Small intestine (tissue), 16 donors: ENCODE measurements at places on chromosomes 11 and 22.

GRCh38 chr11:6404342-6405051 lies 14.2 kb downstream of the SMPD1 start:
- DNase-seq = no peak

DNA sequence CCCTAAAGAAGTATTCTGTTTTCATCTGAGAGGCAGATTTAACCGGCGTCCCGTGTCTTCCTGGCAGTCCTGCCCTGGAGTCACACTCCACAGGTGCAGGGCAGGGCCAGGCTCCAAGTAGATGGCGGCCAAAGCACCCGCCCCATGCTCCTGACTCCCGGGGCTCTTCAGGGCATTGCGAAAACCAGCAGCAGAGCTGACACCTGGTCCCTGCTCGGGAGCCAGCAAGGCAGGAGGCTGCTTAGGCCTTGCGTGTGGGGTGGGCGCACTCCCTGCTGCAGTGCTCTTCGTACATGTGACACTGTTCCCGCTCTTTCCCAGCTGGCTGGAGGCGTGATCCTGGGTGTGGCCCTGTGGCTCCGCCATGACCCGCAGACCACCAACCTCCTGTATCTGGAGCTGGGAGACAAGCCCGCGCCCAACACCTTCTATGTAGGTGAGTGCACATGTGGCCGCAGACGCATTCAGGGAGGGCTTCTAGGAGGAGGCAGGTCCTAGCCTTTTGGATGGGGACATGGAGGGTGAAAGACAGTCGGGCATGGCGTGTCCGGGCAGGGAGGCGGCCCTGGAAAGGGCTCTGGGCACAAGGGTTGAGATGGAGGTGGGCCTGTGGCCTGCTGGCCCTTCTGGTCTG lies 10.3 kb upstream of the TSSC4 start:
- no peak for DNase-seq

DNA sequence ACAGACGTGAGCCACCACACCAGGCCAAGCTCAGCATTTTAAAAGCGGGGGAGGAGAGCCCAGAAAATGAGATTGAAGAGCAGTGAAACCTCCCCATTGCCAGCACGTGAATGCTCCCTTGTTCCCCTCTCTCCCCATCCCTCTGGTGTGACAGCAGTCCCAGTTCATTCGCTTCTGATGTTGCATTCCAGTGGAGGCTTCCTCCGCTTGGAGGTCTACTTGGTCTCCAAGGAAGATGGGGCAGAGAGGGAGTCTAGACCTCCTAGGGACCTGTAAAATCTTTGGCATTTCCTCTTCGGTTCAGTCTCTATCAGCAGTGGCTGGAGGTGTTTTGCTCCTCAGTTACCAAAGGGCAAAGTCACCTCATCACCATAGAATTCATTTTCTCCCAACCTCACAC lies 30.2 kb upstream of the EP300 start:
- DNase-seq = no peak

DNA sequence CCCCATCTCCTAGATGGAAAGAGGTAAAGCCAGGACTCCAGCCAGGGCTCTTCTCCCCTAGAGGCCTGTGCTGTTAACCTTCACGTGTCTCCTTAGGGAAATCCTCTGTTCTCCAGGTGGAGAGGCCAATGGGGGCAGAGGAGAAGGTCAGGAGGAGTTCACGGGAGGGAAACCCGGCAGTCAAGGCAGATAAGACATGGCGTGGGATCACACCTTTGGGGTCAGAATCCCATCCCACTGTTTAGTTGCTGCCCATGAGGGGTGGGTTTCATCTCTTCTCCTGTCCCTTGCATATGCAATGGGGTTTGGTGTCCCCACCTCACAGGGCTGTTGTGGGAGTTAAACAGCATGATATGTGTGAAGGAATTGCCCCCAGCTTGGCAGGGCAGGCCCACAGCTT lies 469.7 kb downstream of the TBC1D22A start:
- no peak for DNase-seq

- DNase-seq = no peak
Measured at GRCh38 chr11:3830730-3831129, 10.0 kb downstream of the RHOG start.

DNA sequence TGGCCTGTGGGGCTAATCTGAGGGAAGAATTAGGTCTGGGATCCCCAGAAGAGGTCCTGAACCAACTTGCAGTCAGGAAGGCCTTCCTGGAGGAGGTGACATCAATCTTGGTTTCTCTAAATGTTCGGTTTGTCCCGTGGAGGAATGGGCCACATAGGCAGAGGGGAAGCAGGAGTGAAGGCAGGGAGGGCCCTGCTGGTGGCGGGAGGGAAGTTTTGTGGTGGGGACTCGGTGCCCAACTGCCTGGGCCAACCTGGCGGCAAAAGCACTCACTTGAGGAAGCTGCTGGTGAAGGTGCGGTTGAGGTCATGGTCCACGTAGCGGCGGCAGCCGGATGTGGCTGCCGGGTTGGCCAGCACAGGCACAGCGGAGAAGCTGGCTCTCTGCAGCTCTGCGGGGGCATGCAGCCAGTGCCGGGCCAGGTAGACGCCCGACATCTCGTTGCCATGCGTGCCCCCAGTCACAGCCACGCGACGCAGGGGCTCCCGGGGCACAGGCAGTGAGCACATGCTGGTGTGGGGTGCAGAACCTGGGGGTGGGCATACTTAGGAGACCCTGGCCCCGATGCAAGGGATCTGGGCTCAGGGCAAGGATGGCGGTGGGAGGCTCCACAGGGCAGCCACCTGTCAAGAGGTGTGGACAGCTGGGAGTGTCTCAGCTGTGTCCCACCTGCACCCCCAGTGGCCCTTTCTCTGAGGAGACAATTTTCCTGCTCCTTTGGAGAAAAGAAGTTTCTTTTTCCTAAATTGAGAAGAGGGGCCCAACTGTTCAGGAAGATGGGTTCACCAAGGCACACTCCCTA lies 3.8 kb downstream of the ACY3 start:
- DNase-seq = no peak

- peak; percentile 93 for DNase-seq
Measured at GRCh38 chr22:35914665-35915476, 113.8 kb downstream of the RBFOX2 start.

- DNase-seq = peak; percentile 57
Measured at GRCh38 chr11:6812390-6813005, 13.0 kb upstream of the OR6A2 start.

- DNase-seq = no peak
Measured at GRCh38 chr22:29753808-29754657, 12.8 kb downstream of the ZMAT5 start.

DNA sequence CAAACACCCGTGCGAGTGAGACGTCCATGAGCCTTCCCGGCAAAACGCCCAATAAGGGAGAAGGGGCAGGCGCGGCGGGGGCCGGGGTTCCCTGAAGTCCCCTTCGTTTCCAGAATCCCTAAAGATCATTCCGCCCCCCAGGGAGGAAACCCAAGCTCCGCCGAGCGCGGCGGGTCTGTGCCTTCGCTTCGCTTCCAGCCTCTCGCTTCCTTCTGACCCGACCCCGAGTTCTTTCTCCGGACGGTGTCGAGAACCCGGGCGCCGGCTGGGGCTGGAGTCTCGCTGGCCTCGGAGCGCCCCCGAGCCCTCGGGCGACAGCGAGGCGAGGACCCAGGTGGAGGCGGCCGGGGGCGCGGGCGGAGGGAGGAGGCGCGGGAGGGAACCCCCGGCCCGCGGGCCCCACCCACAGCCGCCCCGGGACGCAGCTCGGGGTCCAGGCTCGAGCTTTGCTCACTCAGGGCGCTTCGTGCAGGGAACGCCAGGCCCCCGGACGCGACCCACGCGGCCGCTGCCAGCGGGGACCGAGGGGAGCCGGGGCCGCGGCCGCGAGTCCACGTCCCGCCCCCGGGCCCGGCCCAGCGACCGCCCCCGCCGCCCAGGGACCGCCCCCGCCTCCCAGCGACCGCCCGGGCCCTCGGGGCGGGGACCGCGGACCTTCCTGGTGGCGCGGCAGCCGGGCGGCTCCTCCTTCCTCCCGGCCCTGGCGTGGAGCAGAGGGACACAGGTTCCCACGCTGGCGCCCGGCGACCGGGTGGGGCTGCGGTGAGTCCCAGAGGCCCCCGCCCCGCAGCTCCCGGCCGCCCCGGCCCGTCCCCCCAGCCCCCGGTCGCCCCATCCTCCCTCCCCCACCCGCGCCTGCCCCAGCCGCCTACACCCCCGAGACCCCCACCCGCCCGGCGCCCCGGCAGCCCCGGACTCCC lies at the start of gene PGGHG:
Gene PGGHG, plus strand, starts transcription at position 649 of the 920 bp plus-strand sequence. CDS start 691 bp downstream, outside the sequence.
- peak; percentile 87 for DNase-seq

DNA sequence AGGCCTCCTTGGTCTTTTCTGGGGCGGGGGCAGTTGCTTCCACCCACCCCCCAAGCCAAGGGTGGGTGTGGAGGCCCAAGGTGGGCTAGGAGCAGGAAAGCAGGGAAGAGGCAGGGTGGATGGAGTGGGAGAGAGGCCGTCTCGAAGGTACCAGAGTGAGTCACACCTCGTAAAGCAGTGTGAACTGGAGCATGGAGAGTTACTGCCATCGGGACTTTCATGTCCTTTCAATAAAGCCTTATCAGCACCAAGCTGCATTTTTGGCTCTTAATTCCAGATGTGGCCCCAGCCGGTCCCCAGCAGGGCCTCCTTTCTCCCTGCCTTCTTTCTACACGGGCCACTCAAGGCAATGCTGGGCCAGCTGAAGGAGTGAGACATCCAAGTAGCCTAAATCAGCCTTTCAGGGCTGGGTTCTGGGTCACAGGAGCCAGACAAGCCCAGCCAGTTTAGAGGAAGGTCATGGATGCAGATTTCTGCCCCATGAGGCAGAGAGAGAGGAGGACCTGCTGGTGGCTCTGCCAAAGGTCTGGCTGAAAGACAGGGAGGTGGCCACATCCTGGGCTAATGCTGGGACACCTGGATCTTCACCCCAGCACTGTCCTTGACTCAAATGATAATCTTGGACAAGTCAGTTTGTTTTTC lies 59.0 kb upstream of the CD82 start:
- no peak for DNase-seq

DNA sequence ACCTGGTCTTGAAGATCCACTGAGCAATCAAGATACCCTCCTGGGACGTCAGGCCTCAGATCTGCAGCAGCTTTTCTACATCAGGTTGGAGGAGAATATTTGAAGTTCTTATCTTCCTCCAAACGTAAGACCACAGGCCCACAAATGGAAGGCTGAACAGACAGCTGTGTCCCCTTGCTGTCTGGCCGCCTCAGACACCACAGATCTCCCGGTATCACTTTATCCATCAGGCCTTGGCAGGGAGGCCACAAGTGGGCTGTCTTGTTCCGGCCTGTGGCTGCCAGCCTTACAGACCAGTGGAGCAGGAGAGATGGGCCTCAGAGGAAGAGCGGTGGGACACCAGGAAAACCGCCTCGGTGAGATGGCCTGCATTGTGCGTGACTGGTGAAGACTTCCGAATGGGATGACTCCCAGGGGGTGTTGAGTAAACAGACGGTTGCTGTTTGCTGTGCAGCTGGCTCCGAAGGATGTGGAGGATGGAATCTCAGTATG lies 15.9 kb downstream of the UBASH3B start:
- no peak for DNase-seq

- DNase-seq = no peak
Measured at GRCh38 chr22:42930810-42931420, 73.8 kb upstream of the ARFGAP3 start.

- no peak for DNase-seq
Measured at GRCh38 chr11:34540870-34541269, 27.3 kb upstream of the ELF5 start.

DNA sequence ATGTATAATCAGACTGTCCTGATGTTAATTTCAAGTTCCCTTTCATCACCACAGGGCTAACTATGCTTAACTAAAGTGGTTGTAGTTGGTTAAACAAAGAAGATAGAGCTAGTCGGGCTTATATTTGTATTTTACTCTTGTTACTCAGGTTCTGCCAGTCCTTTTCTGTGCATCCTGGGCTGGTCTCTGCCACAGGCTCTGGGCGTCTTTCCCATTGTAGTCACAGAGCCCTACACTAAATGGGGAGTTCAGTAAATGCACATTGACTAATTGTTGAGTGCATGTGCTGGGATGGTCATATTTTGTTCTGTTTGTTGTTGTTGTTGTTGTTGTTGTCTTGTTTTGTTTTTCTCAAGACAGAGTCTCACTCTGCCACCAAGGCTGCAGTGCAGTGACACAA lies 125.4 kb upstream of the PGR start:
- DNase-seq = no peak

DNA sequence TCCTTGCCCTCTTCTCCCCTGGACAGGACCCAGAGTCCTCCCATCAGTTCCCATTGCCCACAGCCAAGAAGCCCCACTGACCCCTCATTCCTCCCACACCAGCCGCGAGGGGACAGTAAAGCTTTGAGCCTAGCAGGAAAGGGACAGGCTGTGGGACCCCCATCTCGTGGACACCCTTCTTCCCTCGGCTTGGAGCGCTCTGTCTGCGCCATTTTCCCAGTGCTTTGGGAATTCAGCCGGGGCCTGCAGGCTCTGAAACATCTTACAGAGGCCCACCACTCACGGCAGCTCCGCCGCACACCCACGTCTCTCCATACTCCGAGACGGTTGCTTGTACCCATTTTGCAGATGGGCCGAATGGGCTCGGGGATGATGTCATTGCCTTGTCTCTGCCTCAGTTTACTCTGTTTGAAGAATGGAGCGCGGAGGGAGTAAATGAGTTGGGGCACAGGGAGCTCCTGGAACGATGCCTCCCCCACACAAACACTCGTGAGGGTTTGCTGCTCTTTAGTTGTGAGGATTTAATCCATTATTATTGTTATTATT lies 447.7 kb downstream of the TBC1D22A start:
- no peak for DNase-seq

DNA sequence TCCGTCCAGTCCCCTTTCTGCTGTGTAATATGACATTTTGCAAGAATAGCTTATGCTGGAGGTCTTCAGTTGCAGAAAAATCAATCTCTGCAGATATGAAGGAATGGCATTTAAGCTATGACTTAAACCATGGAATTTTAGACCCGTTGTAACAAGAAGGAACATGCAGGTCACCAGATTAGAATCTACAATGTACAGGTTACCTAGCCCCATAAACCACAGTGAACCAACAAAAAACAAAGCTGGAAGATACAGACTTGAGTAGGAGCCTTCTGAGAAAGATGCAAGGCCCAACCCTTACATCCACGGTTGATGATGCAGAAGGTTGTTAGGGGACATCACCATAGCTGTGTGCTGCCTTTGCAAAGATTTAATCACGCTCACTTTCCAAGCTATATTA lies 132.5 kb downstream of the WT1 start:
- DNase-seq = no peak

DNA sequence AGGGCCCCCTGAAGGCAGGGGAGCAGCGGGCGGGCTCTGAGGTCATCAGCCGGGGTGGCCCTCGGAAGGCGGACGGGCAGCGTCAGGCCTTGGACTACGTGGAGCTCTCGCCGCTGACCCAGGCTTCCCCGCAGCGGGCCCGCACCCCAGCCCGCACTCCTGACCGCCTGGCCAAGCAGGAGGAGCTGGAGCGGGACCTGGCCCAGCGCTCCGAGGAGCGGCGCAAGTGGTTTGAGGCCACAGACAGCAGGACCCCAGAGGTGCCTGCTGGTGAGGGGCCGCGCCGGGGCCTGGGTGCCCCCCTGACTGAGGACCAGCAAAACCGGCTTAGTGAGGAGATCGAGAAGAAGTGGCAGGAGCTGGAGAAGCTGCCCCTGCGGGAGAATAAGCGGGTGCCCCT lies 50.1 kb upstream of the GCAT start:
- no peak for DNase-seq

GRCh38 chr11:35511666-35512065 lies 13.8 kb downstream of the PAMR1 start:
- DNase-seq = no peak

GRCh38 chr11:114092953-114093352 lies 33.4 kb downstream of the ZBTB16 start:
- no peak for DNase-seq

GRCh38 chr11:74050465-74050864 lies 41.6 kb upstream of the UCP3 start:
- no peak for DNase-seq

- DNase-seq = peak; percentile 48
Measured at GRCh38 chr22:37079668-37080171, 28.2 kb downstream of the KCTD17 start.

GRCh38 chr11:100151944-100152343 lies 535.1 kb upstream of the ARHGAP42 start:
- no peak for DNase-seq
